GM04503 (cell line): ENCODE measurements at places on chromosomes 1 and 21.

DNA sequence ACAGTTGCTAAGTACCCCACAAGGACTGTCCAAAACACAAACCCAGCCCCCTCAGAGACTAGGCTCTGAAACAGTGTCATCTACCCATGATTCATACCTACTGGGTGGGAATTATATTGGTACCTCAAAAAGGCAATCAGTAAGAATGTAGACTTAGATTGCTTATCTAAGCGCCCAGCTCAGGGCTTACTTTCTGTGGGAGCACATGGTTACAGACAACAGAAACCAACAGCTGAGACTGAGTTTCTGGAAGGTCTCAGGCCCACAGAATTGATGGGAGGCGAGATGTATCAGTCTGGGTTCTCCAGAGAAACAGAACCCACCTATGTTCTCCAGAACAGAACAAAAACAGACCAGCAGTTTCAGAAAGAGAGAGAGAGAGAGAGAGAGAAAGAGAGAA, 147.3 kb upstream of the KAZN start:
- no peak for DNase-seq

- no peak for DNase-seq
Observed at GRCh38 chr1:191963781-191964455, 194.3 kb upstream of the RGS18 start.

DNA sequence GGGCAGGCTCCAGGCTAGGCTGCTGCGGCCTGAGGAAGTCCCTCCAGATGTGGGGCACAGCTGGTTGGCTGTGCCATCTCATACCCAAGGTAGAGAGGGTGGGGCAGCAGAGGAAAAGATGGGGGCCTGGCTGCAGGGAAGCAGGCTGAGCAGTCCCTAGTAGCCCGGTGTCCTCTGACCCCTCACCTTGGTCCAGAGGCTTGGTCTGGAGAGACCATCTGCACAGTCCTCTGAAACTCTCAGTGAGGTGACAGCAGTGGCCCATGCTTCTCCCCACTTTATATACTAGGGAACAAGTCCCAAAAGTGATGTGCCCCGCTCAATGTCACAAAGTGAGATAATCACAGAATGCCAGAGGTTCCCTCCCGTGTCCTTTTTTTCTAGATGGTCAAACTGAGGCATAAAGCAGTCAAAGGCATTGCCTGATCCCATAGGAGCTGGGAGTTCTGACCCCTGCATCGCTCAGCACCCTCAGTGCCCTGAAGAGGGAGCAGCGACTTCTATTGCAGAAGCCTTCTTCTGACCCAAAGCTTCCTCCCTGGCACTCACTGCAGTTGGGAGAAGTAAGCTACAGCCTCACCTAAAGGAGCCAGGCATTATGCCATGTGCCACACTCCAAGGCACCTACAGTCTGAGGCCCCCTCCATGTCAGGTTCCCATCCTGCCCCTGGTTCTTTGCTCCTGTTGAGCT, 45.5 kb downstream of the TRABD2B start:
- no peak for DNase-seq

DNA sequence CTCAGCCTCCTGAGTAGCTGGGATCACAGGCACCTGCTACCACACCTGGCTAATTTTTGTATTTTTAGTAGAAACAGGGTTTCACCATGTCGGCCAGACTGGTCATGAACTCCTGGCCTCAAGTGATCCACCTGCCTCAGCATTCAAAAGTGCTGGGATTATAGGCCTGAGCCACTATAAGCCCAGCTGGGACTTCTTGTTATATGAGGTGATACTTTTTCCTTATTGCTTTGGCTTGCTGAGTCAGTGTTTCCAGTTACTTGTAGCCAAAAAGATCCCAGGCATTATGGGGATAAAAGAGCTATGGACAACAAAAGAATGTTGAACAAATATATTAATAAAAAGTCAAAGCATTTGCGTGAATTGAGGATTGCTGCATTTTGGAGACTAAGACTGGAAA, 69.9 kb upstream of the LPGAT1 start:
- no peak for DNase-seq

GRCh38 chr1:213381572-213382084, 330.6 kb downstream of the RPS6KC1 start:
- DNase-seq, result no peak

GRCh38 chr1:229846351-229846750, 220.3 kb downstream of the URB2 start:
- no peak for DNase-seq
